ENCODE measurements at places on chromosomes 4 and X.

- no peak for DNase-seq
These were observed 547.2 kb upstream of the ADGRL3 start for GRCh38 chr4:60652933-60653332.

GRCh38 chrX:94455782-94456181, 781.8 kb downstream of the FAM133A start:
- no peak for DNase-seq

GRCh38 chrX:69066021-69066757, 99.1 kb downstream of the PJA1 start:
- no peak for DNase-seq

DNA sequence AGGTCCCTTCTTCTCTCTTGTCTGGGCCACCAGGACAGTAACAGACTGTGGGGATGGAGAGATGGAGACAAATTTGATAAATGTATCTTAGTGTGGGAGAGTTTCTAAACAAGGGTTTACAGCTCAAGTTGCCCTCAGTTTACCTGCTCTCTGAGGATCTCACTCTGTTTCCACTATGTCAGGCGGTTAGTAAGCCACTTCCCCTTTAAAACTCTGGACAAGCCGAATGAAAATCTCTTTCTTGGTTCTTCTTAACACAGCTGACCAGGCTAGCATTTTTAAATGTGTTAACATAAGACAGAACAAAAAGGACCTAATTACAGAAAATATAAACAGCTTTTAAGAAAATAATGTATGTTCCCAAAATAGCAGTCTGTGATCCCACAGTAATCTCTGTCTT, 2.9 kb upstream of the SCARB2 start:
- no peak for DNase-seq

DNA sequence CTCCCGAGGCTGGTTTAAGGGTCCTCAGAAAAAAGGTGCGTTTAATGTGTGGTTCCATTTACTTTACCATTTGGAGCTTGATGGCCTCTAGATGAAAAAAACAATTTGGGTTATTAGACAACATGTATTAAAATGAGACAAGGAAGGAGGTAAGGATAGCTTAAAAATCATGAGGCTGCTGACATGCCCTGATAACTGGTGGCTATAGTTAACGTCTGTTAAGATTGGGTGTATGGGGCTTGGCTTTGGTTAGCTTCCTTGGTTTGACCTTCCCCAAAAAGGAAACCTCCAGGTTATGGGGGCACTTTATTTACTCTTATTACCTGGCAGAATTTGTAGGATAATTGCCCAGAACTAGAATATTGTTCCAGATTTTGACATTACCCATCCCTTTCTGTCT, 51.5 kb downstream of the HMGB2 start:
- DNase-seq, result no peak

DNA sequence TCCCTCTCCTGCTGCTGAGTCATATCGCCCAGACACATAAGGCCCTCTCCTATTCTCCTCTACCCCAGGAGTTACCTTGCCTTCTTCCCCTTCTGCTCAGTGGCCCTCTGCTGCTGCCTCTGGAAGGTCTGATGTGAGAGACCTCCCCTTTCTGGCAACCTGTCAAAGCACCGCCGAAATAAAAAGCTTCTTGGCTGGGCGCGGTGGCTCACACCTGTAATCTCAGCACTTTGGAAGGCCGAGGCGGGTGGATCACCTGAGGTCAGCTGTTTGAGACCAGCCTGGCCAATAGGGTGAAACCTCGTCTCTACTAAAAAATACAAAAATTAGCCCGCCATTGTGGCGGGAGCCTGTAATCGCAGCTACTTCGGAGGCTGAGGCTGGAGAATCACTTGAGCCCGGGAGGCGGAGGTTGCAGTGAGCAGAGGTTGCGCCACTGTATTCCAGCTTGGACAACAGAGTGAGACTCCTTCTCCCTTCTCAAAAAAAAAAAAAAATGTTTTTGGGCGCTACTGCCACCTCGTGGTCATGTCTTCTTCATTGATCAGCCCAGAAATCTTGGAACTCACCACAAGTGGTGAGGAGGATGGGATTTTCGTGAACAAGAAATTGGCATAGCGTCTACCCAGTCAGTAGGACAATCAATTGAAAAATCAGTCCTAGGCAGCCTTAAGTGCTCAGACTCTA, 8.6 kb upstream of the ZXDA start:
- peak; percentile 16 for DNase-seq

GRCh38 chr4:36320117-36320896, 38.9 kb downstream of the DTHD1 start:
- DNase-seq, result no peak

DNA sequence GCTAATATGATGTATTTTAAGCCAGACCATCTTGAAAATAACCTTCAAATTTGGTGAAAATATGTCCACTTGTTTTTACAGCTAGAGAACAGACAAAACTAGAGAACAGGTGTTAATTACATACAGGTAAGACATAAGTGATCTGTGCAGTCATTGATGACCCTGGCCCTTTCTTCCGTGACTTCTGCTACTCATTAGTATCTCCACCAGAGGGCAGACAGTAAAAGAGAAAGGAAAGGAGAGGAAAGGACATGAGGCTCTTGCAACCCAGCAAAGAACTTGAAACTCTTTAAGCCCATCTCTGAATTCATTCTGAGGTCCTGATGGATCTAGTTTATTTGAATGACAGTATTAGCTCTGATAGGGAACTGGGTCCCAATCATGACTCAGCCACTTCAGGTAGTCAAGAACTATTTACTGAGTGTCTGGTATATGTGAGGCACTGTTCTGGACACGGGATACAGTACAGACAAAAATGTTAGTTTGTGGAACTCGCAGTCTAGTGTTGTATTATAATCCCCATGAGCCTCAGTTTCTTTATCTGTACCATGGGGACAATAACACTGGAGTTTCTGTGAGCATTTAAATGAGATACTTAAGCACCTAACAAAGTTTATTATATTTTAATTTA, 121.0 kb upstream of the TEX13D start:
- DNase-seq, result no peak

- no peak for DNase-seq
These were observed 134.3 kb downstream of the AMELX start for GRCh38 chrX:11427453-11428071.

- no peak for DNase-seq
These were observed at the start of gene PROM1 for GRCh38 chr4:16083241-16084191. PROM1 (minus strand) TSS chr4:16084023; CDS start chr4:16075906, 8,117 bp downstream.

Data from central memory CD8-positive, alpha-beta T cell (primary cell).